ENCODE measurements at places on chromosomes 11 and 22.

- no peak for DNase-seq
Observed at GRCh38 chr22:48407256-48407955, 1420.3 kb downstream of the BRD1 start.

GRCh38 chr11:116814502-116814901, 8.6 kb downstream of the APOA4 start:
- DNase-seq: no peak

DNA sequence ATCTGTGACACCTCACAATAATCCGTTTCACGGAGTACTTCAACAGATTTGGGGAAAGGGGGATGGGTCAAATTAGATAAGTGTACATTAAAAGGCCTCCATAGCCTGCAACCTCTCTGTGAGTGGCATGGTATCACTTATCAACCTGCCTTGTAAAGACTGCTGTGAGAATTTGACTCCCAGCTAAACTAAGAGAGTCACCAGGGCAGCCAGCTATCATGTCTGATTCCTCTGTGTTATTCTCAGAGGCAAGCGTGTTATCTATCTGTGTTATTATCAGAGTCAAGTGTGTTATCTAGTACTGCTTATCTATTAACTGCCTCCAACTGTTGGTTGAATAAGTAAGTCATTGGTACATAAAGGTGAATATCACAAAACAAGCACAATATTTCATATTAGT, 4.1 kb upstream of the FAM83F start:
- no peak for DNase-seq

- DNase-seq: no peak
Observed at GRCh38 chr11:96324912-96325311, 18.1 kb downstream of the MAML2 start.

- no peak for DNase-seq
Observed at GRCh38 chr11:126202646-126203359, 8.6 kb downstream of the RPUSD4 start.

- DNase-seq: peak; percentile 48
Observed at GRCh38 chr22:43385770-43386641, 25.8 kb upstream of the MPPED1 start.

DNA sequence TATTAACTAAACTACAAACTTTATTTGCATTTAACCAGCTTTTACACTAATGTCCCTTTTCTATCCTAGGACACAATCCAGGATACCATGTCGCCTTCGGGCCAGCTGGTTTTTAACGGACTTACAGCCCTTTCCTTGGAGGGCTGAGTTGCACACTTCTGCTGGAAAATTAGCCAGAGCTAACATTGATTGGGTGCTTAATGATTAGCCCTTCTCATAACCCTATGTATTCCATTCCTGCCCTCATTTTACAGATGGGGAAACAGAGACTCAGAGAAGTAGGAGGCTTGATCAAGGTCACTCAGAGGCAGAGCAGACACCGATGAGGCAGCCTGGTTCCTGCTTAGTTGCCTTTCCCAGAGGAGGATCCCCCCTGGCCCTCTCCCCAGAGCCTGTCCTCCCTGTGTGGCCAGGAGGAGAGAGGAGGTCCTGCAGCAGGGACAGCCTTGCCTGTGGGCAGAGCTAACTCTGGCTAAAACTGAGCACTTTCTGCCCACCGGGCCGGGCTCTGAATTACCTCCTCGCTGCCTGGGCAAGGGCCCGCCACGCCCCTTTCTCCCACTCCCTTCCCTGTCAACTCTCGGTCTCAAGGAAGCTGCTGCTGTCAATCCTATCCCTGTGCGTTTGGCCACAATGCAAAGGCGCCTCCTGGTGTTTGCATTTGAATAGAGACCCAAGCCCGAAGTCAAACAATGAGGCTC, 59.6 kb upstream of the PAX6 start:
- peak; percentile 47 for DNase-seq

DNA sequence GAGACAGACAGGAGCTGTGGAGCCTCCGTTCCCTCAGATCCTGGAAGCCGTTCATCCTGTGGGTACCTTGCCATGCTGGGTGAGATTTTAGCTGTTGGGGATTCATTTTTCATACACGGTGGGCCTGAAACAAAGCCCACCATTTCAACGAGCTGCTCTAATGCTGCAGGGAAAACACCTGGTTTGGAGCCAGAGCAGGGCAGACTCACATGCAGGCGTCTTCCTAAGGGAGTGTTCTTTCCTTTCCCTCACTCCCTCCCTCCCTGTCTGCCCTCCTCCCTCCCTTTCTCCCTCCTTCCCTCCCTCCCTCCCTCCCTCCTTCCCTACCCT, 52.5 kb downstream of the CD6 start:
- no peak for DNase-seq

DNA sequence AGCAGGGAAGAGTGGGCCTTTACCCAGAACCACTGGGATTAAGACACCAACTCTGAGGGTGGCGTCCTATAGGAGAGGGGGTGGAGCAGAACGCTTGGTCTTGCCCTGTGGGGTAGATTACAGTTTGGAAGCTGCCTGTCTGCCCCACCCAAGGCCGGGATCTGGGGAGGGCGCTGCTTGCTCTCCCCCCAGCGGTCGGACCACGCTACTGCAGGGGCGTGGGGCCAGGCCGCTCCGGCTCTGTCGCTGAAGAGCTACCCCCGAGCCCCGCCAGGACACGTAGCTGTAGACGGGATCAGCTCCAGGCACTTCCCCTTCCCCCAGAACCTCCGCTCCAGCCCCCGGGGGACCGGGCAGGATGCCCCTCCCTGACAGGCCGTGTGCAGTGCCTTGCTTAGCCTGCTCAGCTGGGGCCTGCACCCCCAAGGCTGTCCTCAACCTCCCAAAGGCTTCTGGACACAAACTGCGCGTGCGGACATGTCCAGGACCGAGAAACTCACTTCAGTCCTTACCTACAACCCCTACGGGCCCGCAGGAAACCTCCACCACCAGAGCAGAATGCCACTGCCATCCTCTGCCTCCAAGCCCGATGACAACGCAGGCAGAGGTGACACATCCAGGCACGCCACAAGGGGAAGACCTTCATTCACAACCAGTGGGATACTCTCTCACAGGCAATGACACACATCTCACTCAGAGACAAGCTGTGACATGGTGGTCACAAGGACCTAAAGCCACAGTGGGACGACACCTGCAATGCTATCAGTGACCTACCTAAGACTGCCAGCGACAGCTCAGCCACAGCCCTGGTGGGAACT, 3.6 kb downstream of the AHNAK start:
- DNase-seq: peak; percentile 63

DNA sequence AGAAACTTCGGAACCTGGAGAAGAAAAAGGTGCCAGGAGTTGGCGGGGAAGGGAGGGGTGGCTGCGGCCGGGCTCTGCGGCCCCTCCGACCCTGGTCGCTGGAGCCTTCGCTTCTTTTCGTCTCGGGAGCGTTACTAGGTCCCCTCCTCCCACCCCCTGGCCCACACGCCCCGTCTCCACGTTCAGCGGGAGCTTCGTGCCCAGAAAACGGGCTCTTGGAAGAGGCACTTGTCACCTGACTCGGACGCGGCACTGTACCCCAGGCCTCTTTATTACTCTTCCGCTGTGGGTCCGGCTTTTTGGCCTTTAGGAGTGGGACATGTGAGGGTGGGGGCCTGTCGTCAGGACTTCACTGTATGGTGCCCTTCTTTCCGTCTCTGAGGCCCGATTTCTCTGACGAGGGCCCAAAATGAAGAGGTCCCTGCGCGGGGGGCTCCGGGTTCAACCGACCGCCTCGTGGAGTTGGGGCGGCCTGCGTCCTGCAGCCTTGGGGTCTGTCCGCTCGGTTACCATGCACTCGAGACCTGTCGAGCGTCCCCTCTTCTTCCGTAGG, 1.2 kb downstream of the CAPRIN1 start:
- DNase-seq: peak; percentile 36

DNA sequence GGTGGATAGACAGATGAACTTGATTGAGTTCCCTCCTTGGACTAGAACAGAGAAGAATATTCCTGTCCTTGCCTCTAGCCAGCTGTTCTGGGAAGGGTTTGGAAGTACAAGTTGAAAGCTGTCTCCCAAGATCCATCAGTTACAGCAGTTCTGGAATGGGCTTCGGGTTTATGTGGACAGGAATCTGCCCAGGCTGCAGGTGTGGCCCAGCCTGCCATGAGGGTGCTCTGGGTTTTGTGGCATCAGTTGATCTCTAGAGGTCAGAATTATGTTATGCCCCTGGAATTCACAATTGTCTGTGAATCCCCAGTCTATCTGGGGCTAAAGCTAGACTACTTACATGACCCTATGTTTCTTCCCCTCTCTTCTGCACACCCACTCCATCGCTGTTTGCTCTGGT, 4.9 kb upstream of the MICAL2 start:
- DNase-seq: no peak

DNA sequence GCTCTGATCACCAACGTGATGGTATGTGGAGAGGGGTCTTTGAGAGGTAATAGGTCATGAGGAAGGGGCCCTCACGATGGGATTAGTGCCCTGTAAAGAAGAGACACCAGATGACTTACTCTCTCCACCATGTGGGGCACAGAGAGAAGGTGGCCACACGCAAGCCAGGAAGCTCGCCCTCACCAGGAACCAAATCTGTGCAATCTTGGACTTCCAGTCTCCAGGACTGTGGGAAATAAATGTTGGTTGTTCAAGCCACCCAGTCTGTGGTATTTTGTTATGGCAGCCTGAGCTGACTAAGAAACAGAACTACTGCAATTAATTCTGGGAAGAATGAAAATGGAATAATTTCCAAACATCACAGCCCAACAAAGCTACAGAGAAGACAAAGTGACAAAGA, 117.5 kb downstream of the SNX19 start:
- no peak for DNase-seq

GRCh38 chr11:91804042-91804441, 420.6 kb upstream of the FAT3 start:
- no peak for DNase-seq

DNA sequence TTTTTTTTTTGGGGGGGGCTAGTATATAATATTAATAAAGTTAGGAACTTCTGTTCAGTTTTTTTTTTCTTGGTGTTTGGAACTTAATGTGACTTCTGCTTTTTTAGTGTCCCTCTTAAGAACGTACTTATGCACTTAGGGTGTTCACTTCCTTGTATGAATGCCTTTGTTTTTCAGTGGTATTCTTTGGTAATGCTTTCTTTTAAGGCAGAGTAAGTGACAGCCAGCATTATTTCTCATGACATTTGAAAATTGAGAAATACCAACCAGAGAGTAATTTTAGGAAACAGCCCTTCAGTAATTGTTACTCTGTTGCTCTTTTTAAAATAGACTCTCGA, 2.4 kb downstream of the GRK3 start:
- DNase-seq: no peak

- DNase-seq: no peak
Observed at GRCh38 chr11:115552151-115552772, 48.0 kb upstream of the CADM1 start.

DNA sequence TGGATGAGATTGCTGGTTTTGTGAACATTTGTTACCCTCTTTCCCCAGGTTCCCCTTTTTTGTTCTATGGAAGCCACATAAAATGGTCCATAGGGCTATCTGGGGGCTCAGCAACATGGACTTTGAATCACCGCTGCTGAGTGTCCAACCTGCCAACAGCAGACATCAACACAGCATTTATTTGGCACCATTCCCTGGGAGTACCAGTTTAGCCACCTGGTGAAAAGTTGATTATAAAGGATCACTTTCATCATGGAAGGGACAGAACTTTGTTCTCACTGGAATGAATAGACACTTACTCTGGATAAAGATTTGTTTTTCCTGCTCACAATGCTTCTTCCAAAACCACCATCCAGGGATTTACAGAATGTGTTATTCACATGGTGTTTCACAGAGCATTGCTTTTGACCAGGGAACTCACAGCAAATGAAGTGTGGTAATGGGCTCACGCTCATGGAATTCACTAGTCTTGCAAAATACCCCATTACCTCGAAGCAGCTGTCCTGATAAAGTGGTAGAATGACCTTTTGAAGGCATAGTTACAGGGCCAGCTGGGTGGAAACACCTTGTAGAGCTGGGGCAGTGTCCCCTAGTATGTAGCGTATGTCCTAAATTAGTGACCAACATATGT, 43.9 kb downstream of the ADM start:
- DNase-seq: no peak

- peak; percentile 50 for DNase-seq
Observed at GRCh38 chr11:134252346-134253187, 585 bp downstream of the THYN1 start.

- no peak for DNase-seq
Observed at GRCh38 chr11:61162092-61162941, 1.1 kb upstream of the VPS37C start.

- no peak for DNase-seq
Observed at GRCh38 chr11:119571311-119571710, 148.3 kb upstream of the THY1 start.

DNA sequence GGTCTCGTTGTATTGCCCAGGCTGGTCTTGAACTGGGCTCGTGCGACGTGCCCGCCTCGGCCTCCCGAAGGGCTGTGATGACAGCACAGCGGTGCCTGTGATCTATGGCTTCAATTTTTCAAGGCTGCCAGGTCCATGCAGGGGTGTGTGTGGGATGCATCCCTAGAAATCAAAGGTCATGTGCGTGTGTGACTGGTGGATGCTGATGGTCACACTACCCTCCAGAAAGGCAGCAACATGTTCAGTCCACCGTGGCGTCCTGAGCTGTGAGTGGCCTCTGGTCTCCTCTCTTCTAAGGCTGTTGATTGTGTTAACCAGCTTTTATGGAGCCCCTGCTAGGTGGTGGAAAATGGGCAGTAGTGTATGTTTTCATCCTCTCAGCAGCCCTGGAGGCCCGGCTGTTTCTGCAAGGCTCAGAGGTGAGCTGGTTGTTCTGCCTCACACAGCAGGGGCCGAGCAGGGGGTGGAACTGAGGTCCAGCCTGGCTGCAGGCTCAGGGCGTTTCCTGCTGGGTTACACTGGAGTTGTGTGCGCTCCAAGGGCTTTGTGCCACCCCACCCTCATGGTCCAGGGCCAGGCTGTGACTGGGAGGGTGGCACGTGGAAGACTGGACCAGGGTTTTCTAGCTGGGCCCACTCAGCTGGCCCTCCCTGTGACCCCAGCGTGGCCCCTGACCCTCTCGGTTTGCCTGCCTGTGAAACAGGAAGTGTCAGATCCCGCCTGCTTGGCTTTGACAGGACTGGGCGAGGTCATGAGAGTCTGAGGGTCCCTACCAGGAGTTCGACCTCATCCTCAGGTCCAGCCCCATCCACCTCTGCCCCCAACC, 7.7 kb downstream of the BIK start:
- no peak for DNase-seq

GRCh38 chr11:5690216-5690615, 626 bp downstream of the TRIM22 start:
- DNase-seq: no peak

DNA sequence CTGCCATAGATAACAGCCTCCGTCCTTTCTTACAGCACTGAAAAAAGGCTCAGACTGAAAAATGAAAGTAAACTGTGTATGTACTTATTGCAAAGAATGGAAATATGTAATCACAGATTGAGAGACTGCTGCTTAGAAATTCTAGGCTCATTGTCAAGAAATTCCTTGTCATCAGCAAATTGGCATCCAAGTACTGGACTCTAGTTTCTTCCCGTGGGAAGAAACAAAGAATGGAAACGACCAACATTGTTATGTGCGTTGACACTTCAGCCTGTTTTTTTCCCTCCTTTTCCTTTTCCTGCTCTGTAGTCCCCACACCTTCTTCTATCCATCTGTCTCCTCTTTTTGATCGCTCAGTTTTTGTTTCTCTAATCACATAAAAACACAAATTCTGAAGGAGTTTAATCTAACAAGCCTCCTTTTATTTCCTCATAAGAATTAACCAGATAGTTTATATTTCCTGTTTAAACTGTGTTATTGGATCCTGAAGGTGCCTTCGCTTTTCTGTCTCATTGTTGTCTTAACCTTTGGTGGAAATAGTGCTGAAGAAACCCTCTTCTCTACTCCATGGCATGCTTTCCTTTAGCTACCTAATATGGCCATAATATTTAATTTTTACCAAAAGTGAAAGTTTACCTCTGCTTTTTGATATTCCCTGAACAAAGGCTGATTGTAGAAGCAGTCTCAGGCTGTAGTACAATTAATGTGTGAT, 20.0 kb upstream of the CASP12 start:
- no peak for DNase-seq

- peak; percentile 13 for DNase-seq
Observed at GRCh38 chr11:6531267-6531752, 34.2 kb downstream of the DNHD1 start.

Measured in NCI-H2081 (cell line).